ENCODE measurements at places on chromosomes 1 and 21. TPM values are rescaled to one million over a fixed set of nuclear protein-coding genes. Genes with fewer than 3 reads are reported as not detected.
A peak's percentile ranks its signal among the peaks of the same experiment; 100 is the strongest.

CSF3R gene
- total RNA-seq: 0.11 TPM

RRP1B gene
- 66.2 TPM for total RNA-seq

SPRR2A gene
- total RNA-seq: not detected

TRABD2B gene
- total RNA-seq: not detected

EPHX1 gene
- total RNA-seq: 2.9 TPM

CCDC190 gene
- total RNA-seq: not detected

KIAA0040 gene
- total RNA-seq: 35.3 TPM

AMY1B gene
- not detected for total RNA-seq

DNA sequence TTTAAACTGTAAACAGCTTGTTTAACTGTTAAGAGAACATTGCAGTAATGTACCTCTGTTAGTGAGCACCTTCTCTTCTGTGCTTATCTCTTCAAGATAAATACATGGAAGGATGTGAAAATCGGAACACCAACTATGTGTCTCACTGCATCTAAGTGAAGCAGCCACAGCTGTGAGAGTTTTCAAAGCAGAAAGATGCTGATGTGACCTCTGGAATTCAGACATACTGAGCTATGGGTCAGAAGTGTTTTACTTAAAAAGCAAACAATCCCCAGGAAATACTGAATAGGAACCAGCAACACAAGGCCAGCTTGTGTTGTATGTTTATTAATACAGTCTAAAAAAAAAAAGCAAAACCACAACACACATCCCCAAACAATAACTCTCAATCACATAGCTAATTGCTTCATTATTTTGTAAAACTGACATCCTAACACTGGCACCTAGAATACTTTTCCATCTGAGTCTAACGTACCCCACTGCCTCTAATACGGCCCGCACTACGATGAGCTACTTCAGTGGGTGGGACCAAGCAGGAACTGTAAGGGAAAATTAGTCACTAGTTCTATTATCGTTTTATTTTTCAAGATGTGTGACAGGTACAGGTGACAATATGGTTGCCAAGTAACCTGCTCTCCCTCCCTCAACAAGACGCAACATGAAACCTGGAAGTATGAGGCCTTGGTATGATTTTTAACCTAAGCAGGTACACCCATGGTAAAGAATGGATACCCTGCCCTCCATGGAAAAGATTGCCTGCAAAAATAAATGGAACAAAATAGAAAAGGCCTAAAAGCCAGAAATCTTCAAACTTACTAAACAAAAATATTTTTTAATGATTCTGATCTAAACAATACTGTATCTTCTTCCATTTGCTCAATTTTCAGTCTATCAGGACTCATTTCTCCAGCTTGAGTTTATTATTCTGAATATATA is 13.9 kb downstream of the ERRFI1 start:
- no peak overlapping the region for H3K27ac ChIP-seq
- H3K36me3 ChIP-seq: no peaks in the 10 kb centered on the region
- no peak for DNase-seq
- H3K4me1 ChIP-seq: peaks cover 1% of the 10 kb centered on the region
- peaks cover 5% of the 10 kb centered on the region for H3K27me3 ChIP-seq

- H3K27ac ChIP-seq: no peak overlapping the region
- no peak overlapping the region for H3K4me3 ChIP-seq
- no peaks in the 10 kb centered on the region for H3K4me1 ChIP-seq
- no peak for DNase-seq
- H3K27me3 ChIP-seq: no peaks in the 10 kb centered on the region
Observed at GRCh38 chr1:178004926-178005391, 35.1 kb upstream of the SEC16B start.

GRCh38 chr1:205376739-205377138 is 20.0 kb upstream of the KLHDC8A start:
- H3K36me3 ChIP-seq: no peaks in the 10 kb centered on the region
- peaks cover 42% of the 10 kb centered on the region for H3K27me3 ChIP-seq
- H3K4me1 ChIP-seq: no peaks in the 10 kb centered on the region
- H3K27ac ChIP-seq: no peak overlapping the region

GRCh38 chr1:36776948-36777831 is 257.1 kb downstream of the GRIK3 start:
- H3K36me3 ChIP-seq: no peaks in the 10 kb centered on the region
- no peak overlapping the region for H3K27ac ChIP-seq
- H3K4me1 ChIP-seq: no peaks in the 10 kb centered on the region

- peaks cover 74% of the 10 kb centered on the region for H3K27me3 ChIP-seq
- no peak overlapping the region for H3K27ac ChIP-seq
- no peak for DNase-seq
- H3K4me3 ChIP-seq: no peak overlapping the region
- no peaks in the 10 kb centered on the region for H3K36me3 ChIP-seq
Observed at GRCh38 chr1:210244746-210245367, 12.3 kb downstream of the SERTAD4 start.

DNA sequence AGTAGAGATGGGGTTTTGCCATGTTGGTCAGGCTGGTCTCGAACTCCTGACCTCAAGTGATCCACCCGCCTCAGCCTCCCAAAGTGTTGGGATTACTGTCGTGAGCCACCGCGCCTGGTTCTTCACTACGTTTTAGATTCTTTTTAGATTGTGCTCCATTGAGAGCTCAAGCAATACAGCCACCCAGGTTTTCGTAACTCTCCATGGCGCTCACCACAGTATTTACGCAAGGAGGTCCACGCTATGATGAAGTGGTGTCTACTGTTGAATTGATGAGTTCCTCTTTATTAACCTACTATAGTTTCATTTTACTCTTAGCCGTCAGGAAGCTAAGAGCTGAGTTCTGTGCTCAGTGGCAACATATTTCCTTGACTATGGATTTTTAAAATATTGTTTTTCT is 1.8 kb upstream of the KIF1B start:
- H3K27me3 ChIP-seq: peaks cover 4% of the 10 kb centered on the region
- peaks cover 28% of the 10 kb centered on the region for H3K4me1 ChIP-seq
- no peaks in the 10 kb centered on the region for H3K36me3 ChIP-seq
- no peak overlapping the region for H3K27ac ChIP-seq
- no peak overlapping the region for H3K4me3 ChIP-seq

DNA sequence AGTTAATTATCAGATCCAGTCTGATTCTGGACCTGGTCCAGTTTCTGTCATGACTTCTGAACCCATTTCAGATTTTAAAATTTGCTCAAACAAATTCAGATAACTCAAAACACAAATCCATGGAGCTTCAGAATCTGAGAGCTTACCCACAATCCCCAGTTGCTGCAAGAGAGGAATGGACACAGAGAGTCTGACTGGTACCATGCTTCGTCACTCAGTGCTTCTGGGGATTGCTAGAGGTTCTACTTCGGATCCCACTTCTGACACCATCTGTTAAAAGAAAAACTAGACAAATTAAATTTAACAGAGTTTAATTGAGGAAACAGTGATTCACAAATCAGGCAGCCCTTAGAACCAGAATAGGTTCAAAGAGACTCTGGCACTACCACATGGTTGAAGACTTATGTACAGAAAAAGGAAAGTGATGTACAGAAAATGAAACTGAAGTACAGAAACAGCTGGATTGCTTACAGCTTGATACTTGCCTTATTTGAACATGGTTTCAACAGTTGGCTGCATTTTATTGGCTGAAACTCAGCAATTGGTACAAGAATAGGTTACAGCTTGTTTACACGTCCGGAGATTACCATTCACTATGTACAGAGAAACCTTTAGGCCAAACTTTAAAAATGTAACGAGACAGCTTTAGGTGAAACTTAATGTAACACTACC is 60.7 kb upstream of the TEKT2 start:
- peaks cover 55% of the 10 kb centered on the region for H3K36me3 ChIP-seq
- DNase-seq: no peak
- H3K4me1 ChIP-seq: no peaks in the 10 kb centered on the region
- H3K4me3 ChIP-seq: no peak overlapping the region
- no peak overlapping the region for H3K27ac ChIP-seq

DNA sequence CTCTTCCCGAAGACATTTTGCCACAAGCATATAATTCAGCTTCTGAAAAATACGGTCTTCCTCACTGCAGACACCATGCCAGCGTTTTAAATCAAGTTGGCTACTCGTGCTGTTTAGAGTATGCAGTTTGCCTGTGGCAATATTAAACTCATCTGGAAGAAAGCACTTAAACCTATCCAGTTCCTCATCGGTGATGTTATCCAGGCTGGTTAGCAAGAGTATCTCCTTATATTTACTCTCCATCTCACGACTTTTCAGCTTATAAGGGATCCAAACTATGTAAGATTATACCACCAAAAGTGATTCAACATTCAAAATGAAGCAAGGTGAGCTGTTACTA is 9.7 kb upstream of the IFI16 start:
- no peak for DNase-seq
- H3K27me3 ChIP-seq: no peaks in the 10 kb centered on the region
- H3K4me1 ChIP-seq: peaks cover 35% of the 10 kb centered on the region
- no peak overlapping the region for H3K4me3 ChIP-seq

- peaks cover 36% of the 10 kb centered on the region for H3K4me1 ChIP-seq
- H3K4me3 ChIP-seq: peak overlapping the region; percentile 85
- no peak for DNase-seq
- peaks cover 2% of the 10 kb centered on the region for H3K36me3 ChIP-seq
Observed at GRCh38 chr21:44875316-44875700, 1.8 kb upstream of the PTTG1IP start.

DNA sequence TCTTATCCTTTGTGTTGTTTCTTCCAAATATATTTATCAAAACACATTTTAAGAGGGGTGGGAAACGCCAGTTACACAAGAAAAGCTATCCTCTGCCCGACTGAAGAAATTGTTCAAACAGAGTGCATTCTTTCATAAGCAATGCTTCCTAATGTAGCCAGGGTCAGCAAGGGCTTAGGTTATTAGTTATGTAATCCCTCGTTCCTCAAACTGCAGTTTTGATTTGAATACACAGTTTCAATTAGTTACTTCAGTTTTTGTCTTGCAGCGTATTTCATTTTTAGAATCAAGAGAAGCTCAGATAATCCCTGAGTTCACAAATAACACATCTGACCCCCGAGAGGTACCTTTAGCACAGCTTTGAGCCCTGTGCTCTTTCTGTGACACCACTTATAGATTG is 141.7 kb upstream of the NRIP1 start:
- H3K27ac ChIP-seq: no peak overlapping the region
- DNase-seq: no peak
- no peaks in the 10 kb centered on the region for H3K4me1 ChIP-seq
- no peaks in the 10 kb centered on the region for H3K36me3 ChIP-seq

DNA sequence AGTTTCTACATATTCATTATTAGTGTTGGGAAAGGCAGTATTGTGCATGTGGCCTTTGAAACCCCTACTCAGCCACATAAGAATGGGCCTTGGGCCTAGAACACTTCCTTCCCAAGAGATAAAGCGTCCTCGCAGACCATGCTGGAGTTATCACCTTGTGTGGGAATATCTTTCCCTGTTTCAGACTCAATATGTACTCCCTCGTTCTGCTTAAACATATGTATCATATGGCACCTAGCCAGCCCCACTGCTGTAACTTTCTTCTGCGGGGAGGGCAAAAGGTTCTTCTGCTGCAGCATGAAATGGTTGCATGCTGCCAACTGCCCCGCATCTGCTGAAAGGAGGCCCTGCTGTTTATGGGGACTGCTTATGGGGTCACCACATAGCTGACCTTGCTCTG is 92.0 kb downstream of the CRB1 start:
- H3K4me1 ChIP-seq: no peaks in the 10 kb centered on the region
- H3K4me3 ChIP-seq: no peak overlapping the region
- H3K27me3 ChIP-seq: peaks cover 6% of the 10 kb centered on the region
- H3K27ac ChIP-seq: no peak overlapping the region
- no peaks in the 10 kb centered on the region for H3K36me3 ChIP-seq

- H3K27me3 ChIP-seq: peaks cover 2% of the 10 kb centered on the region
- no peak overlapping the region for H3K4me3 ChIP-seq
- no peak for DNase-seq
- no peak overlapping the region for H3K27ac ChIP-seq
- no peaks in the 10 kb centered on the region for H3K36me3 ChIP-seq
Observed at GRCh38 chr1:210496063-210496462, 167.4 kb downstream of the HHAT start.

DNA sequence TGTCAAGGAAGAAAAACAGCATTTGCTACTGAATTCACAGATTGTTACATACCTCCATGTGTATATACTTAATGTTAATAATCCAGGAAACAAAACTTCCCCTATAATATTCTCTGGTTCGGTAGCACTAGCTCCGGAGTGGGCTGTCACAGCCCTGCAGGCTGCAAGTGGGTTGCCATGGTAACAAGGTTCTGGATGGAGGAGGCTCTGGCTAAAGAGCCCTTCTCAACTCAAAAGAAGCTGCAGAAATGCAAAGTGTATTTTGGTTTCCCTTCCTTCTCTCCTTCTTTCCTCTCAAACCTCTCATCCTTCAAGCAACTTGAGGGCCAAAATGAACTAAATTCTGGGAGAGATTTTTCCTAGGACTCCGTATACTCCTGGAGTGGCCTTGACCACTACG is 45.2 kb downstream of the ASTN1 start:
- no peaks in the 10 kb centered on the region for H3K4me1 ChIP-seq
- no peaks in the 10 kb centered on the region for H3K36me3 ChIP-seq
- no peak for DNase-seq
- no peaks in the 10 kb centered on the region for H3K27me3 ChIP-seq

- DNase-seq: no peak
- peaks cover 61% of the 10 kb centered on the region for H3K4me1 ChIP-seq
- H3K4me3 ChIP-seq: peak overlapping the region; percentile 76
- peak overlapping the region; percentile 99 for H3K27ac ChIP-seq
Observed at GRCh38 chr1:203286161-203286984, 18.9 kb upstream of the BTG2 start.

DNA sequence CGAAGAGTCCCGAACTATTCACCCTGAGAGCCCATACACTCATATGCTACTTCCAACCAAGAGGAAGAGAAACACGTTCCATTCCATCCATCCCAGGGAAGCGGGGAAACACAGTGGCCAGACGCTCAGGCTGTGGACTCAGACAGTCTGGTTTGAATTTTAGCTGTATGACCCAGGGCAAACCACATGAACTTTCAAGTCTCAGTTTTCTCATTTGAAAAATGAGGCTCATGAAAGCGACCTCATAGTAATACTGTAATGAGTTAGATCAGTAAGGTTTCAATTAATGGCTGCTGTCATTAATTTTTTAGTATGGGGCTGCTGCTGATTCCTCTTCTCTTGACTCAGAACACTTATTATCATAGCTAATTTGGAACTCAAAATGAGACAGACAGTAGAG is 1.5 kb downstream of the FCRL4 start:
- peaks cover 13% of the 10 kb centered on the region for H3K27me3 ChIP-seq
- no peak overlapping the region for H3K4me3 ChIP-seq
- peaks cover 7% of the 10 kb centered on the region for H3K4me1 ChIP-seq
- H3K27ac ChIP-seq: no peak overlapping the region
- no peak for DNase-seq
- H3K36me3 ChIP-seq: no peaks in the 10 kb centered on the region

DNA sequence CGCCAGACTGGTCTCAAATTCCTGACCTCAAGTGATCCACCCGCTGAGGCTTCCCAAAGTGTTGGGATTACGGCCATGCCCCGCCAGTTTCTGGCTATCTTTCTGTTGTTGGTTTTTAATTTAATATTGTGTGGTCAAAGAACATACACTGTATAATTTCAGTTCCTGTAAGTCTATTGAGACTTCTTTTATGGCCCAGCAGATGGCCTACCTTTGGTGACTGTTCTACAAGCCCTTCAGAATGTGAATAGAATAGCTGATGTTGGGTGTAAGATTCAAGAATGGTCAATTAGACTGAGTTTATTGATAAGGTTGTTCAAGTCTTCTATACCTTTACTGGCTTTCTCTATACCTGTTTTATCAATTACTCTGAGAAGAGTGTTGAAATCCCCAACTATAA is 10.7 kb downstream of the HES2 start:
- no peak overlapping the region for H3K27ac ChIP-seq
- peaks cover under 1% of the 10 kb centered on the region for H3K4me1 ChIP-seq
